ENCODE measurements at places on chromosomes 11 and 22.

GRCh38 chr11:68303982-68304780 is 8.2 kb upstream of the LRP5 start:
- H3K36me3 ChIP-seq, result no peaks in the 10 kb centered on the region
- H3K4me3 ChIP-seq, result no peak overlapping the region
- H3K4me1 ChIP-seq, result no peaks in the 10 kb centered on the region
- no peak for DNase-seq
- H3K27ac ChIP-seq, result no peak overlapping the region
- no peaks in the 10 kb centered on the region for H3K27me3 ChIP-seq

DNA sequence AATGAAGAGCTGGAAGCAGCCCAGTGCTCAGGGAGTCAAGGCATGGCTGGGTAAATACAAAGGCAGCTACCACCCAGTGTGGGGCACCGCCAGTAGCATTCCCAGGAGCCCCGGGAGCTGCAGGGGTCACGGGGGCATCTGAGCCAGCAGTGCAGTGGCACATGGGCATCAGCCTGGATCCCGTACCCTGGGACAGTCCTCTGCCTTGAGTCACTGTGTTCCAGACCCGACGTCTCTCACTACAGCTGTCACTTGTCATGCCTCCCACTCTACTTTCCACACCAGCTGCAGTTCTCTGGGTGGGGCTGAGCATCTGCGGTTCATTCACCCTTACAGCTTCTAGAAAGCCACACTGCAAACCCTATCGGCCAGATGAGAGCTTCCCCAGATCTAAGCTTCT is 29.6 kb downstream of the DHCR7 start:
- H3K4me1 ChIP-seq, result no peaks in the 10 kb centered on the region
- peaks cover 24% of the 10 kb centered on the region for H3K27me3 ChIP-seq
- no peak overlapping the region for H3K4me3 ChIP-seq
- no peak overlapping the region for H3K27ac ChIP-seq
- DNase-seq, result no peak

- no peak for DNase-seq
- no peak overlapping the region for H3K27ac ChIP-seq
- H3K36me3 ChIP-seq, result no peaks in the 10 kb centered on the region
- peaks cover 12% of the 10 kb centered on the region for H3K4me1 ChIP-seq
- H3K27me3 ChIP-seq, result no peaks in the 10 kb centered on the region
- no peak overlapping the region for H3K4me3 ChIP-seq
These were observed 284.8 kb downstream of the TENM4 start for GRCh38 chr11:79156031-79156430.

- H3K27me3 ChIP-seq, result no peaks in the 10 kb centered on the region
- no peak overlapping the region for H3K4me3 ChIP-seq
- H3K36me3 ChIP-seq, result peaks cover 35% of the 10 kb centered on the region
- H3K27ac ChIP-seq, result no peak overlapping the region
- DNase-seq, result no peak
These were observed 9.9 kb upstream of the FERMT3 start for GRCh38 chr11:64196626-64197025.

DNA sequence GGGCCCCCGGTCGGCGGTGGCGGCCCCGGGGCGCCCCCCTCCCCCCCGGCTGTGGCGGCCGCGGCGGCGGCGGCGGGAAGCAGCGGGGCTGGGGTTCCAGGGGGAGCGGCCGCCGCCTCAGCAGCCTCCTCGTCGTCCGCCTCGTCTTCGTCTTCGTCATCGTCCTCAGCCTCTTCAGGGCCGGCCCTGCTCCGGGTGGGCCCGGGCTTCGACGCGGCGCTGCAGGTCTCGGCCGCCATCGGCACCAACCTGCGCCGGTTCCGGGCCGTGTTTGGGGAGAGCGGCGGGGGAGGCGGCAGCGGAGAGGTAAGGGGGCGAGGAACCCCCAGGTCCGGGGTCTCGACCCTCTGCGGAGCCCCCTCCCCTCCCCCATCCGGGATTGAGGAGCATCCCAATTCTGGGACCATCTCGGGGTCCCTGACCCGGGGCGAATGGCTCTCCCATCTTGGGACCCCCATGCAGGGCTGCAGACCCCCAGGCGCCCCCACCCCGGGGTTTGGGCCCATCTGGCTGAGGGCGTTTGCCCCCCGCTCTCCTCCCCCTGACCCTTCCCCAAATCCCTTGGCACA is 431 bp downstream of the KMT2A start:
- no peak for DNase-seq
- peak overlapping the region; percentile 89 for H3K4me3 ChIP-seq
- peaks cover 45% of the 10 kb centered on the region for H3K4me1 ChIP-seq
- H3K27ac ChIP-seq, result peak overlapping the region; percentile 92

- H3K27ac ChIP-seq, result no peak overlapping the region
- no peaks in the 10 kb centered on the region for H3K36me3 ChIP-seq
- no peaks in the 10 kb centered on the region for H3K27me3 ChIP-seq
- no peak for DNase-seq
- H3K4me1 ChIP-seq, result peaks cover 31% of the 10 kb centered on the region
- H3K4me3 ChIP-seq, result no peak overlapping the region
These were observed 111.8 kb downstream of the SNX19 start for GRCh38 chr11:130804306-130805076.
